ENCODE measurements at places on chromosomes 3 and 15. TPM values are rescaled to one million over a fixed set of nuclear protein-coding genes. Genes with fewer than 3 reads are reported as not detected.
A peak's percentile ranks its signal among the peaks of the same experiment; 100 is the strongest.

MORC1 gene
- 0.01 TPM for polyA plus RNA-seq

- H3K4me3 ChIP-seq, result no peak overlapping the region
- H3K27me3 ChIP-seq, result no peaks in the 10 kb centered on the region
- DNase-seq, result no peak
Observed at GRCh38 chr3:31185062-31185357, 290.5 kb upstream of the GADL1 start.

DNA sequence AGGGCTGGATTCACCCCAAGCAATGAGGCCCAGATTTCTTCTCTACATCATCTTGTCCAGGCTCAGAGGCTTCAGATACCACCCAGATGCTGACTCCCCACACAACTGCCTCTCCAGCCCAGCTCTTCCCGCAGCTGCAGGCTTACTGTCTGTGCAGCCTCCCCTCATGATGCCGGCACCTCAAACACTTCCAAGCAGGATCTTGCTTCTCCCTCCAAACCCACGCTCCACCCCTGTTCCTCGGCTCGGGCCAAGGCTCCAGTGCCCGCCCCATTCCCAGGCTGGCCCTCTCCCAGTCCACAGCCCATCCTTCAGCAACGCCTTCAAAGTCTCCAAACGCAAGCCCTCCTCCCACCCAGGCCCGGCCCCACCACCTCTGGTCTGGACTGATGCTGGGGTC is 159.2 kb upstream of the LINGO1 start:
- DNase-seq, result no peak
- H3K4me3 ChIP-seq, result no peak overlapping the region
- no peaks in the 10 kb centered on the region for H3K27me3 ChIP-seq
- H3K4me1 ChIP-seq, result no peaks in the 10 kb centered on the region
- H3K27ac ChIP-seq, result no peak overlapping the region

- no peak overlapping the region for H3K27ac ChIP-seq
- H3K4me3 ChIP-seq, result no peak overlapping the region
- H3K4me1 ChIP-seq, result no peaks in the 10 kb centered on the region
- H3K27me3 ChIP-seq, result no peaks in the 10 kb centered on the region
- H3K36me3 ChIP-seq, result no peaks in the 10 kb centered on the region
Observed at GRCh38 chr3:114642951-114643741, 349.3 kb downstream of the TIGIT start.

GRCh38 chr3:37115446-37115845 is 58.9 kb downstream of the LRRFIP2 start:
- no peak overlapping the region for H3K27ac ChIP-seq
- H3K4me3 ChIP-seq, result no peak overlapping the region
- DNase-seq, result no peak
- peaks cover 7% of the 10 kb centered on the region for H3K36me3 ChIP-seq
- H3K4me1 ChIP-seq, result no peaks in the 10 kb centered on the region

DNA sequence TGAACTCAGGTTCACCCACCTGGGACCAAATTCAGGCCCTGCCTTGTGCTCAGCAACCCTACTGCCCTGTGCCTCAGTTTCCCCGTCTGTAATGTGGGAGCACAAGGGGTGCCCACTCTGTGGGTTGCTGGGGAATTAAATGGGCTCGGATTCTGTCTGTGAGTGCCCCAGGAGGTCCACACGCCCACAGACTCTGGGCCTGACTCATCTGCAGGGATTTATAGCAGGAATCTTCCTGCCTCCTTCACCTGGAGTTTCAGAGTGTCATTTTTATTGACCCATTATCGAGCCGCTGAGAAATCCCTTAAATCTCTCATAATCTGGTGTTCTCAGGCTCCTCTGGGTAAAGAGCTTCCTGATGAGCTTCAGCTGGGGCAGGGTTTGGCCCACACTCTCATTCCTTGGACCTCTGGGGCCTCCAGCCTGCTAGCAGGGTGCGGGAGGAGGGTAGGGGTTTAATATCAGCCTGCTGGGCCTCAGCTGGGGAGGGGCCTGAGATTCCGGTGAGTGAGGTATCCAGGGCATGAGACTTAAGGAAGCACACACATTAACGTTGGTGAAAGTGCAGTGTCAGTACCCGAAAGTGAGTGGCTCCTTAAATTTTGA is 16.4 kb downstream of the C3orf18 start:
- H3K27ac ChIP-seq, result no peak overlapping the region
- no peak overlapping the region for H3K4me3 ChIP-seq
- peak; percentile 74 for DNase-seq
- H3K27me3 ChIP-seq, result no peaks in the 10 kb centered on the region

HEG1 gene
- polyA plus RNA-seq, result 15.0 TPM

- no peaks in the 10 kb centered on the region for H3K36me3 ChIP-seq
- H3K4me3 ChIP-seq, result no peak overlapping the region
- H3K27me3 ChIP-seq, result no peaks in the 10 kb centered on the region
Observed at GRCh38 chr15:51720201-51720995, 17.1 kb downstream of the LYSMD2 start.

GRCh38 chr3:196537319-196537984 is 22.3 kb upstream of the SMCO1 start:
- DNase-seq, result no peak
- no peak overlapping the region for H3K4me3 ChIP-seq
- H3K36me3 ChIP-seq, result no peaks in the 10 kb centered on the region
- H3K27me3 ChIP-seq, result peaks cover 4% of the 10 kb centered on the region

DNA sequence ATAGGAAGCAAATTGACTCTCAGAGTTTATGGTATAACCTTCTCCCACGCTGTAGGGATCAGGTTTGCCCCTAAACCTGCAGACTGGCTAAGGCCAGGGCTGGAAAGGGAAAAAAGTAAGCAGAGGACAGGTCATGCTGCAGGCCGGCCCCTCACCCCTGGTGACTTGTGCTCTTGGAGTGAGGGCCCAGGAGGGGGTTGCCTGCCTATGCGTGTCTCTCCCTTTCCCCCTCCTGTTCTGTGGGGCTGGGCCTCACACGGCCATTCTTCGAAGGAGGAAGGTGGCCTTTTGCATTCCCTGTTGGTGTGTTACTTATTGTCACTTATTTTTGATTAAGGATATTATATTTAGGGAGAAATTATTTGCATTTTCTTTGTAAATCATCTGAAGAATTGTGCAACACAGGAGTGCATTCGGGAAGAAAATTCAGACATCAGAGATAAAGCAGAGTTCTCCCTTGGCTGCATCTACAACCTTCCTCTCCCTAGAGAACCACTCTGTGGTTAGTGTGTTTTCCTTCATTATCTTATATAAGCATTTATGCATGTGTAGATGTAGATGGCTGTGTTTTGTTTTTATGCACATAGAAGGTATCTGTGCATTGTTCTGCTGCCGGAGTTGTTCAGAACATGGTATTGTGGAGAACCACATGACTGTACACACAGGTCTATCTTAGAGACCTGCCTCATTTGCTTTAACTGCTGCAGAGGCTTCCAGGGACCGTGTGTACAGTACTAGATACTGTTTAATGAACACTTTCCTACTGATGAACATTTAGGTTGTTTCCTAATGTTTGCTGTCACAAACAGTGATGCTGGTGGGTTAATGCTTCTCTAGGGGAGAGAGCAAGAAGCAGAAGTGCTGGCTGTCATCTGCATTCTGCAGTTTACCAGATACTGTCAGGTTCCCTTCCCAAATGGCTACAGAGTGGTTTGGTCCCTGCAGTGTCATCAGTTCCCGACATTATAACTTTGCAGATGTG is 133.5 kb downstream of the APBA2 start:
- no peak overlapping the region for H3K4me3 ChIP-seq
- no peaks in the 10 kb centered on the region for H3K36me3 ChIP-seq

- no peaks in the 10 kb centered on the region for H3K4me1 ChIP-seq
- no peak for DNase-seq
- no peak overlapping the region for H3K27ac ChIP-seq
- no peaks in the 10 kb centered on the region for H3K27me3 ChIP-seq
Observed at GRCh38 chr3:53230041-53230621, 25.7 kb downstream of the TKT start.

GRCh38 chr3:48750856-48751255 is 33.8 kb upstream of the IP6K2 start:
- H3K36me3 ChIP-seq, result peaks cover 28% of the 10 kb centered on the region
- no peak for DNase-seq
- no peaks in the 10 kb centered on the region for H3K27me3 ChIP-seq
- no peaks in the 10 kb centered on the region for H3K4me1 ChIP-seq
- H3K27ac ChIP-seq, result no peak overlapping the region
- no peak overlapping the region for H3K4me3 ChIP-seq

DNA sequence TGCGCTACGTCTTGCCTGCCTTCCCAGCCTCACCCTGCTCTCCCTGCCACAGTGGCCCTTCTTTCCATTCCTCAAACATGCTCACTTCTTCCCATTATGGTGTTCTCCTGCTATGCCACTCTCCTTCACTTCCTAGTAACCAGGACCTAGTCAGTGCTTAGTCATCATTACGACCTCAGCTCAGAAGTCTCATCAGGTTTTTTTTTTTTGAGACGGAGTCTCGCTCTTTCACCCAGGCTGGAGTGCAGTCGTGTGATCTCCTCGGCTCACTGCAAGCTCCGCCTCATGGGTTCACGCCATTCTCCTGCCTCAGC is 149.5 kb downstream of the GREM1 start:
- no peak overlapping the region for H3K4me3 ChIP-seq
- H3K4me1 ChIP-seq, result no peaks in the 10 kb centered on the region
- no peak for DNase-seq
- H3K36me3 ChIP-seq, result no peaks in the 10 kb centered on the region
- no peaks in the 10 kb centered on the region for H3K27me3 ChIP-seq

DNA sequence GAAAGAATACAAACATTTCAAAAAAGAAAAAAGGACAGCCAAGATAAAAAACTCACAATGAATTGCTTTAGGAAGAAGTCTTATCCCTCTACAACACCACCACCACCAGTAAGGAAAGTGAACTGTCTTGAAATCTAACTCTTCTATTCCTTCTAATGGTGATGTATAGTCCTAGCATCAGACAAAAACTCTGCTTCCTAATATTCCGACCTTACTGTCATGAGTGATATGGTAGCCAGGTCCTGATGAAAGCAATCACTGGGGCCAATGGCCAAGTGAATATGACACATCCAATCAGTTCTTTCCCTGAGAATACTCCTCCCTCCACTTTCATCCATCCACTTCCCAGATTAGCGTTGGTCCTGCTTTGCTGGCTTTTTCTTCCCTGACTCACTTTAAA is 14.8 kb downstream of the GK5 start:
- no peak overlapping the region for H3K4me3 ChIP-seq
- peaks cover 7% of the 10 kb centered on the region for H3K4me1 ChIP-seq
- no peaks in the 10 kb centered on the region for H3K27me3 ChIP-seq
- no peak for DNase-seq
- H3K36me3 ChIP-seq, result peaks cover 44% of the 10 kb centered on the region

GRCh38 chr3:172051957-172052354 is 12.6 kb downstream of the FNDC3B start:
- no peak overlapping the region for H3K27ac ChIP-seq
- H3K4me1 ChIP-seq, result peaks cover 8% of the 10 kb centered on the region
- peaks cover 15% of the 10 kb centered on the region for H3K36me3 ChIP-seq
- H3K27me3 ChIP-seq, result no peaks in the 10 kb centered on the region

GCNT3 gene
- 16.3 TPM for polyA plus RNA-seq

DNA sequence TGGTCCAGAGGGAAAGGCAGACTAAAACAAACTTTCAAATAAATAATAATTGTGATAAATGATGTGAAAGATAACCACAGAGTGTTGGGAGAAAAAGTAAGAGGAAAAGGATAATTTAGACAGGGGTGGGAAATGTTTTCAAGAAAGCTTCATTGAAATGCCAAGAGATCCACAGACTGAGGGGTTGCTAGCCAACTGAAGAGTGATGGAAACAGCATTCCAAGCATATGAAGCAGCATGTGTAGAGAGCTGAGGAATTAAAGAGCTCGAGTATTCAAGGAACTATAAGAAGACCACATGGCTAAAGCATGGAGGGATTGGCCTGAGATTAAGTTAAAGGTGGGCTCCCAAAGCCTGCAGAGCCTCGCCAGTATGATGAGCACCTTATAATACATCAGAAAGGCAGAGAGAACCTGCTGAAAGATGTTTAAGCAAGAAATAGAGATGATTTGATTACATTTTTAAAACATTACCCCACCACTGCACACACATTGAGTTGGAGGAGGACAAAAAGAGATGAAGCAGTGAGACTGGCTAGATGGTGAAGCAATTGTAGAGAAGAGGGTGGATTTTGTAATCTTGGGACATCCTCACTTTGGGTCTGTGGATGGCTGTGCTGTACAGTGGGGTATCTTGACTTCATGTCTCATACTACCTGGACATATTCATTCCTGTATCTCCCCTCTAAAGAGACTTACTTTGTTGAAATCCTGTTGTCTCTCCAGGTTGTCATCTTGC is 100.8 kb downstream of the STAC start:
- no peak overlapping the region for H3K4me3 ChIP-seq
- no peak overlapping the region for H3K27ac ChIP-seq
- no peak for DNase-seq

DNA sequence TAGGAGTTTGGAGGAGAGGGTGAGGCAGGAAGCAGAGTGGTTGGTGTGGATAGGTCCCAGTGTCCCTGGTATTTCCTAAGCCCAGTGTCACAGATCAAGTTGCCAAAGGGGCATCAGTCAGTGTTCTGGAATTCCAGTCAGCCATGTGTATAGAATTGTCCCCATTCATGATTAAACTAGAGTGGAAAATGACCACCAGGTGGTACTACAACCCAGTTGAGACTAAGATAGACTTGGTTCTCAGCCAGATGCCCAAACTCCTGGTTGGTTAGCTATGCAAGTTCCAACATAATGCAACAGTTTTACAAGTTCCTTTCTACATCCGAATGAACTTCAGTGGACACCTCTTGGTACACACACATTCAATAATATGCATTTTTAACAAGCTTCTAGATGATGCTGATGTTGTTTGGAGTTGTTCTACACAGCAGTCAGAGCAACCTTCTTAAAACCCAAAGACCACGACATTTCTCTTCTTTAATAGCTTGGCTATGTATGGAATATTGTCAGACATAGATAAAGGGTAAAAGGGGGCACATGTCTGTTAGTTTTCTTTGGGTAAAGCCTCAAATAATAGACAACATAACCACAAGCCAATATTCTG is 8.4 kb upstream of the ATR start:
- H3K27me3 ChIP-seq, result no peaks in the 10 kb centered on the region
- H3K36me3 ChIP-seq, result no peaks in the 10 kb centered on the region
- peak; percentile 48 for DNase-seq
- no peak overlapping the region for H3K4me3 ChIP-seq
- no peak overlapping the region for H3K27ac ChIP-seq

ZNF80 gene
- polyA plus RNA-seq, result 0.03 TPM

- no peak overlapping the region for H3K4me3 ChIP-seq
- H3K36me3 ChIP-seq, result no peaks in the 10 kb centered on the region
- H3K27ac ChIP-seq, result no peak overlapping the region
- no peaks in the 10 kb centered on the region for H3K4me1 ChIP-seq
Observed at GRCh38 chr15:100252359-100252758, 89.4 kb downstream of the ADAMTS17 start.

NEK10 gene
- 0.87 TPM for polyA plus RNA-seq

BOC gene
- polyA plus RNA-seq, result 14.7 TPM

GRCh38 chr3:25007974-25008658 is 419.9 kb upstream of the RARB start:
- H3K27me3 ChIP-seq, result peaks cover 7% of the 10 kb centered on the region
- no peaks in the 10 kb centered on the region for H3K4me1 ChIP-seq
- no peak overlapping the region for H3K4me3 ChIP-seq
- H3K36me3 ChIP-seq, result no peaks in the 10 kb centered on the region

All from large intestine (tissue), 12 donors.